PC-3 (cell line): ENCODE measurements at places on chromosomes 2 and 18. TPM values are rescaled to one million over a fixed set of nuclear protein-coding genes. Genes with fewer than 3 reads are reported as not detected.

CDC42EP3 gene
- 22.5 and 28.4 TPM in 2 replicates for total RNA-seq

NDUFB3 gene
- 154 and 176 TPM in 2 replicates for total RNA-seq

- H3K27ac ChIP-seq, result no peak overlapping the region
- no peak for DNase-seq
- peaks cover 41% of the 10 kb centered on the region for H3K27me3 ChIP-seq
- no peak overlapping the region for H3K4me3 ChIP-seq
- H3K4me1 ChIP-seq, result no peaks in the 10 kb centered on the region
- no peaks in the 10 kb centered on the region for H3K36me3 ChIP-seq
Measured at GRCh38 chr2:143140864-143141661, 11.8 kb downstream of the ARHGAP15 start.

ARHGAP25 gene
- not detected in 2 replicates for total RNA-seq

- no peak for DNase-seq
- no peak overlapping the region for H3K4me3 ChIP-seq
- no peaks in the 10 kb centered on the region for H3K4me1 ChIP-seq
- no peaks in the 10 kb centered on the region for H3K36me3 ChIP-seq
- no peak overlapping the region for H3K27ac ChIP-seq
Measured at GRCh38 chr2:154677401-154677800, 21.1 kb upstream of the KCNJ3 start.

GRCh38 chr2:219947575-219947974 is 320.1 kb downstream of the SLC4A3 start:
- H3K27ac ChIP-seq, result no peak overlapping the region
- peak; percentile 21 for DNase-seq
- H3K4me3 ChIP-seq, result no peak overlapping the region
- H3K4me1 ChIP-seq, result no peaks in the 10 kb centered on the region

UGT1A10 gene
- 0.46 TPM in 1 of 2 replicates, not detected in the other for total RNA-seq

CCBE1 gene
- total RNA-seq, result 13.9 and 20.8 TPM in 2 replicates

LOXHD1 gene
- total RNA-seq, result not detected in 2 replicates
